Activated T-cell treated with anti-CD3 and anti-CD28 coated beads, Interleukin-2, amount 50 U/mL, for 1 hour (primary cell): ENCODE measurements at places on chromosomes 11 and 22.

- no peak for DNase-seq
Observed at GRCh38 chr11:45834298-45834756, 12.9 kb upstream of the CRY2 start.

DNA sequence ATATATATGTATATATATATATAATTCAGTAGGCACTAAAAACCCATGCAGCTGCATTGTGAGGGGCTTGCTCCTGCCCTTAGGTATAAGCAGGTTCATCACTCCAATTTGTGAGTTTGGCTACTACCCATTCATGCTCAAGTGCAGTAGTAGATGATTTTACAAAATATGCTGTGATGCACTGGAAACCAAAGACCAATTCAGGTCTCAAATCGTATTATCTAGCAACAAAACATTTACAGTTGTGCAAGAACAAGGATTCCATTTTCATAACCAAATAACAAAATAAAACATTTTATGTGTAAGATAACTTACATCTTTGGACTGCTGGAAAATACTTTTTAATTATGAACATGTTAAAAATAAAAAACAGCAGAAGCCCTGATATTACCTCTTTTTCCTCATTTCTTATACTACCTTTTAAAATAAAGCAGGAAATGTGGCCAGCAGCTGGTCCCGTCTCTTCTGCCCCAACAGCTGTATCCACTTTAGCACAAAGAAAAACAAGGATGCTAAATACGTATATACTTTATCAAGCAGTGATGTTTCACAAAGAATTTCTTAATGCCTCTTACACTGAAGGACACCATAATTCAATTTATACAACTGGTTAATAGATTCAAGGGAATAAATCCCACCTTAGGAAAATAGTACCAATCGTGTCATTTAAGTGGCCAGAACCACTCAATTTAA lies 2.8 kb downstream of the CREBZF start:
- no peak for DNase-seq

DNA sequence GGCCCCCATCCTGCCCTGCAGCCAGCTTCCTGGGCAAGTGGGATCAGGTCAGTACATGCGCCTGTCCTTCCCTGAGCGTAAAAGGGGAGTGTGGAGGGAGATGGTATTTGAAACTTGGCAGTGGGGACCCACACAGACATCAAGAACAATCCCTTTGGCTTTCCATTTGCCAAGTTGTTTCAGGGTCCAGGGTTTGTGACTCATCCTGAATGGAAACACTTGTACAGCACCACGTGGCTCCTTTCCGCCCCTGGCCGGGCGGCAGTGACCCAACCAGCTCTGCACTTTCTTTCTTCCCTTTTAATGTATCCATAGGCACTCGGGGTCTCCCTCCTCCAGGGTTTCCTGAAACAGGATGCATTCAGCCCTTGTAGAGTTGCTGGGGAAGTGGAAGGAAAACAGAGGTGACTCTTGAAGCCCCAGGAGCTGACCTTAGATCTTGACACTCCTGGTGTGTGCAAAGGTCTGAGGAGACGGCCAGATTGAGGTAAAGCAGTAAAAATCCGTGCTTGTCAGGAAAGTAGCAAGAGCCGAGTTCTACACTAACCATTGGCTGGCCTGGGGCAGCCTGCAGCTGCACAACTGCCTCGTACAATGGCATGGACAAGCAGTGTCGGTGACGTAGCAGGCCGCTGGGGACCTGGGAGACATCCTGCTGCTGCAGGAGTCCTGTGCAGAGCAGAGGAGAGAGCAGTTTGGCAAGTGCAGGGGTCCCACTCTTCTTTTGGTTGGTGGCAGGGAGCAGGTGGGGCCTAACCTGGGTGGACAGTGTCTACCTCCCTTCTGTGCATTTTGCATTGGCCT lies 189.8 kb downstream of the SNX19 start:
- no peak for DNase-seq

DNA sequence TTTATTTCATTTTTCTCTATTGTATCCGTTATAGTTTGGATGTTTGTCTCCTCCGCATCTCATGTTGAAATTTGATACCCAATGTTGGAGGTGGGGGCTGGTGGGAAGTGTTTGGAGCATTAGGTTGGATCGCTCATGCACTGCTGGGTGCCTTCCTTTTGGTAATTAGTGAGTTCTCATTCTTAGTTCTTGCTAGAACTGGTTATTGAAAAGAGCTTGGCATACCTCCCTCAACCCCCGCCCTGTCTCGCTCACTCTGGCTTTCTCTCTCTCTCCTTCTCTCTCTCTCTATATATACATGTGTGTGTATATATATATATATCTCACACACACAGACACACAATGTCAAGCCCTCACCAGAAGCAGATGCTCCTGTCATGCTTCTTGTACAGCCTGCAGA lies 978.7 kb downstream of the DLG2 start:
- DNase-seq: no peak

DNA sequence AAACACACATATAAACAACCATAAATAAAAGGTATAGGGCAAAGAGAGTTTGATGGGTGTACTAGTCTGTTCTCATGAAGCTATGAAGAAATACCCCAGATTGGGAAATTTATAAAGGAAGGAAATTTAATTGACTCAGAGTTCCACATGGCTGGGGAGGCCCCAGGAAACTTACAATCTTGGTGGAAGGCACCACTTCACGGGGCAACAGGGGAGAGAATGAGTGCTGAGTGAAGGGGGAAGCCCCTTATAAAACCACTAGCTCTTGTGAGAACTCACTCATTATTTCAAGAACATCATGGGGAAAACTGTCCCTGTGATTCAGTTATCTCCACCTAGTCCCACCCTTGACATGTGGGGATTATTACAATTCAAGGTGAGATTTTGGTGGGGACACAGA lies 385.9 kb upstream of the ANO5 start:
- no peak for DNase-seq

- no peak for DNase-seq
Observed at GRCh38 chr11:124194293-124195188, 11.4 kb downstream of the OR10D3 start.

GRCh38 chr22:42937164-42937843 lies 77.6 kb downstream of the PACSIN2 start:
- no peak for DNase-seq

GRCh38 chr11:74611369-74611861 lies 19.0 kb downstream of the POLD3 start:
- DNase-seq: no peak

GRCh38 chr11:75714211-75714610 lies 3.4 kb upstream of the MOGAT2 start:
- DNase-seq: no peak
